ENCODE measurements at places on chromosomes 6 and 20.

DNA sequence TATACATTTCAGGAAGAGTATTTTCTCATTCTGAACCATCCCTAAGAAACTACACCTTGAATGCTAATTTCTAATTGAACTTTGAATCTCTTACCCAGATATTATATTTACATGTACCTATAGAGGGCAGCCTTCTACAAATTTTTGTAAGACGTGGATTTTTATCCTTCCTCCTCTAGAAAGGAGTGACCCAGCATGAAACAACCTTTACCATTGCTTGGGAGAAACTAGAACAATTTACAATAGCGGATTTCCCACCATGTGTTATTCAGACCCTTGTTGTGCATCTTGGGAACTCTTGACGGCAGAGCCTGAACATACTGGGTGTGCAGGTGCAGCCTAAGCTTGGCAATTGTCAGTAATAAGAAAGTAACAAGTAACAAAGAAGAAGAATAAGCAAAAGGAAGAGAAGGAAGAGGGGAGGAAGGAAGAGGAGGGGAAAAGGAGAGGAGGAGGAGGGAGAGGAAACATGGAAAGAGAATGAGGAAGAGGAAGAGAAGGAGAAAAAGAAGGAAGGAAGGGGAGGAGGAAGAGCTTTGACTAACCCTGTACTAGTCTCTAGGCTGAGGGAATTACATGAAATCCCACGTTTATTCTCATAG is 10.8 kb upstream of the TAAR1 start:
- DNase-seq: peak; percentile 9

- DNase-seq: no peak
Measured at GRCh38 chr20:43862438-43862837, 52.2 kb upstream of the TOX2 start.

GRCh38 chr6:144405163-144405562 is 120.0 kb downstream of the UTRN start:
- DNase-seq: no peak

- DNase-seq: no peak
Measured at GRCh38 chr6:126182650-126183311, 157.1 kb upstream of the CENPW start.

DNA sequence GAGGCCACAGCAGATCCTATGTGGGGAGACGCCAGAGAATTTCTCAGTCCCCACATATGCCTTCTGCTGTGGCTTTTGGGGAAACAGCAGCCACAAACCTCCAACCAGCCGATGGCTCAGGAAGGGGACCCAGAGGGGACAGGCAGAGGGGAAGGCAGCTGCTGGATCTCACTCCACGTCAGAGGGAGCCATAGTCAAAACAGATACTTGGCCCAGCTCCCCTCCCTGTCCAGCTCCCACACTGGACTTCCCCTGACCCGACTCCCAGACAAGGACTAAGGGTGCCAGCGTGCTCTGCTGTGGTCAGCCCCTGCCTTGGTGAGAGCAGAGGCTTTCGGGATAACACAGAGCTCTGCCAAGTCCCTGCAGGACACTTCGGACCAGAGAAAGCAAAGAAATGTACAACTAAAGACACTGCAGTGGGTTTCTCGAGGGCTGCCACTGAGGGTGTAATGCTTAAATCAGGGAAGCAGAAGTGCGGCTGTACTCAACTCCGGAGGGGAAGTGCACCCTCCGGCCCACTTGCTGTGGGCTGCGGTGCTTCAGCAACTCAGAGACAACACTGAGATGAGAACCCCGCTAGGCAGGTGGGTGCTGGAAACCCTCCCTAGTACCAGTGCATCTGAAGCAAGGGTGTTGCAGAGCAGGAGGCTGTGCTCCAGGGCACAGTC is 47.2 kb downstream of the RRBP1 start:
- no peak for DNase-seq
